ENCODE measurements at places on chromosomes 4 and X.
A peak's percentile ranks its signal among the peaks of the same experiment; 100 is the strongest.

GRCh38 chr4:88646528-88647280, 50.9 kb downstream of the NAP1L5 start:
- no peak for DNase-seq

- no peak for DNase-seq
Measured at GRCh38 chr4:81724925-81725329, 253.2 kb upstream of the RASGEF1B start.

- DNase-seq, result no peak
Measured at GRCh38 chr4:153488006-153488891, 22.1 kb downstream of the TMEM131L start.

- no peak for DNase-seq
Measured at GRCh38 chr4:12445711-12446235, 1017.1 kb upstream of the HS3ST1 start.

DNA sequence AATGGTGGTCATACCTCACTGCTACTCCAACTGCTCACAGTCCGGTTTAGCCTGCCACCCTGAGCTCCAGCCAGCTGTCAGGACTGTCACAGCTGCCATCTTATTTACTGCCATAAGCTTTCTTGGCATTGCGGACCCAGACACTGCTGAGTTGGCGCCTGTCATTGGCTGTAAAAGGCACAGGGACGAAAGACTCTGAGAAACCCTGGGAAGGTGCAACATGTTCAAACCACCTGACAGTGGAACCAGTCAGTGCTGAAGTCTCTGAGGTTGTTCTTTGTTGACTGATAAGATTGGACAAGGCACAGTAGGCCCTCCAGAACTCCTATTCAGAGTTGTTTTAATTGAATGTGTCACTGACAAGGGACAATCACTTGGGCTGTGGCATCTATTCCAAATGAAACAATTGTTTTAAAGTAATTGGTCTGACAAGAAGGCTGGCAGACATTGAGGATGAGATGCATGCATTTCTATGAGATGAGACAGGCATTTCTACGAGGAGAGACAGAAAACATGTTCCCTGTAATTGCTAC, 927.8 kb downstream of the STPG2 start:
- no peak for DNase-seq

DNA sequence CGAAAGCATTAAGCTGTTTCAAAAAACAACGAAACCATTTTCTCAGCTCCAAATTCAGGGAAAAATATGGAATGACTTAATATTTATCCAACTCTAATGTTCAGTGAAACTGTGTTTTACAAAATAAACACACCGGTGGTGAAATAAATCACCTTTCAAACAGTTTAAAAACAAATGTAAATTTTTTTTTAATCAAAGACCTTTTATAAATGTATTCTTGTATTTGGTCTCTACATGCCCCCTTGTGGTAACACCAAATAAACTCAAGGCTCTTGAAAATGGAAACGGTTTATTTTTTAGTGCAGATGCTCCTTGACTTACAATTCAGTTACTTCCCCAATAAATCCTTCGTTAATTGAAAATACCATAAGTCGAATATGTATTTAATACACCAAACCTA, 45.8 kb upstream of the ITM2A start:
- no peak for DNase-seq

DNA sequence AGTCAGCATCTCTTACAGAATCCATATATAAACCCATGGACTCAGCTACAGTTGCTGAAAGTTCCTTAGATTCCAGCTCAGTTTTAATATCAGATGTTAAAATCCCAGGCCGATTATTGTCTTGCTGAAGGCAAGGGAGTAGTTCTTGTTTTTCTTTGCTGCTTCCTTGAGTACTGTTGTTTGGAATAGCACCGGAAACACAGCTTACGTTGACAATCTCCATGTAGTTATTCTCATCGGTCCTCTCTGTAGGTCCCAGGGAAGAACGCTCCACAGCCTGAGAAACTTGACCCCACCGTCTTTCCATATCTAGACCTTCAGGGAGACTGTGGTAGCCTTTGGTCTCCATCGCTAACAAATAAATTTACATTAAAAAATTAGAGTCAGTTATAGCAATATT, 5.7 kb downstream of the NR3C2 start:
- no peak for DNase-seq

- no peak for DNase-seq
Measured at GRCh38 chr4:118076958-118077766, 42.9 kb downstream of the NDST3 start.

DNA sequence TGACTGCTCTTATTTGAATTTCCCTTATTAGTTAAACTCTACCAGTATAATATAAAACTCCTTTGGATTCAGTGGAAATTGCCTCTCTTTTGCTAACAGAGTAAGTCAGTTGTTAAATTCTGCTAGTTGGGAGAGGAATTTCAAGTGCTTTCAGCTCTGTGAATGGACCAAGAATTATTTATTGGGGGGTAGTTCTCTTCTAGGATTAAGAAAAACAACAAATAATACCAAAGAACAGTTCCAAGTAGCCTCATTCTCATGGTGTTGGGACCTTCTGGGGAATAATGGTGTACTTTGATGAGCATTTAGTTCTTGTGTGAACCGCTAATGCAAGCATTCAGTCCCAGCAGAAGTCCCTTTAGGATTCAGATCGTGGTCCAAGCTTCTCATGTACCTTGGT, 11.6 kb downstream of the SPARCL1 start:
- no peak for DNase-seq

GRCh38 chr4:144712775-144713174, 66.8 kb downstream of the HHIP start:
- DNase-seq, result no peak

- DNase-seq, result no peak
Measured at GRCh38 chr4:16353165-16353564, 126.9 kb upstream of the TAPT1 start.

- peak; percentile 37 for DNase-seq
Measured at GRCh38 chrX:20547611-20548051, 280.9 kb upstream of the RPS6KA3 start.

- no peak for DNase-seq
Measured at GRCh38 chr4:157837071-157837703, 335.6 kb downstream of the GASK1B start.

GRCh38 chr4:38856524-38857337, at the start of gene TLR6:
TLR6 (minus strand) TSS chr4:38856817; CDS start chr4:38829473, 27,344 bp downstream.
- DNase-seq, result peak; percentile 59

- no peak for DNase-seq
Measured at GRCh38 chr4:77021614-77022089, 54.1 kb downstream of the CCNI start.

- DNase-seq, result no peak
Measured at GRCh38 chr4:120096508-120097297, 30.1 kb upstream of the MAD2L1 start.

DNA sequence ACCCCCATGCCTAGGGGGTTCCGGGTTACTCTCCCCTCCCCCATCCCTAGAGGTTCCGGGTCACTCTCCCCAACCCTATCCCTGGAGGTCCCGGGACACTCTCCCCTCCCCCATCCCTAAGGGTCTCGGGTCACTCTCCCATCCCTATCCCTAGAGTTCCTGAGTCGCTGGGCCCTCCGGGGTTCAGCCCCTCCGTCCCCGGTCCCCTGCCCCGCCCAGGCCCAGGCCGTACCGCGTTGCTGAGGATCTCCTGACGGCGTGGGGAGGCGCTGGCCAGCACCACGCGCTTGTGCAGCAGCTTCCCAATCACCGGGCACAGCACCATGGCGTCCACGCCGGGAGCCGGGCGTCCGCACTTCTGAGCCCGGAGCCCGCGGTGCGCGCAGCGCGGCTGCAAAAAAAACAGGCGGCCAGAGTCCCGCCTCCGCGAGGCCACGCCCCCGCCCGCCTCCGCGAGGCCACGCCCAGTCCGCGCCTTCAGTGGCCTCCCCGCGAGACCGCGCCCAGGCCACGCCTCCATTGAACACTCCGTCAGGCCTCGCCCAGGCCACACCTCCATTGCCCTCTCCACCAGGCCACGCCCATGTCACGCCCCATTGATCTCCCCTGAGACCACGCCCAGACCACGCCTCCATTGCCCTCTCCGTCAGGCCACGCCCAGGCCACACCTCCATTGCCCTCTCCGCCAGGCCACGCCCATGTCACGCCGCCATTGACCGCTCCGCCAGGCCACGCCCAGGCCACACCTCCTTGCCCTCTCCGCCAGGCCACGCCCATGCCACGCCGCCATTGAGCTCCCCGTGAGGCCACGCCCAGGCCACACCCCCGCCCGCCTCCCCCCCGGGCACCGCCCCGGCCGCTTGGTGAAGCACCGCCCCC, at the start of gene ASMTL:
Gene ASMTL, minus strand, starts transcription at position 394 of the 879 bp plus-strand sequence. Its CDS starts 69 bp downstream, at position 325.
- DNase-seq, result peak; percentile 100

DNA sequence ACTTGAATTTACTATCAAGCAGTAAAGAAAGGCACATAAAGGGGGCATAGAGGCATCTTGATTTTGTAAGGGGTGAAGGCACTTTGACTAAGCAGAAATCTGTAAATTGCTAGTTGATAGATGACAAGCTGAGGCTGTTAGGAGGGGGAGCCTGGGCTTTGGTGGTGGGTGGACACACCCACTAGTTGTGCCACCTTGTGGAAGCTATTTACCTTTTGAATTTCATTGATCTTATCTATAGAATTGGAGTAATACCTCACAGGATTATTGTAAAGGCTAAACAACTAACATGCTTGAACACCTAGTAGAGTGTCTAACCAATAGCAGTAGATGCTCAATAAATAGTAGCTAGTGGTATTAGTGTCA, 142.8 kb upstream of the KCNIP4 start:
- no peak for DNase-seq

GRCh38 chr4:81982846-81983540, 390.8 kb downstream of the HNRNPD start:
- DNase-seq, result no peak

DNA sequence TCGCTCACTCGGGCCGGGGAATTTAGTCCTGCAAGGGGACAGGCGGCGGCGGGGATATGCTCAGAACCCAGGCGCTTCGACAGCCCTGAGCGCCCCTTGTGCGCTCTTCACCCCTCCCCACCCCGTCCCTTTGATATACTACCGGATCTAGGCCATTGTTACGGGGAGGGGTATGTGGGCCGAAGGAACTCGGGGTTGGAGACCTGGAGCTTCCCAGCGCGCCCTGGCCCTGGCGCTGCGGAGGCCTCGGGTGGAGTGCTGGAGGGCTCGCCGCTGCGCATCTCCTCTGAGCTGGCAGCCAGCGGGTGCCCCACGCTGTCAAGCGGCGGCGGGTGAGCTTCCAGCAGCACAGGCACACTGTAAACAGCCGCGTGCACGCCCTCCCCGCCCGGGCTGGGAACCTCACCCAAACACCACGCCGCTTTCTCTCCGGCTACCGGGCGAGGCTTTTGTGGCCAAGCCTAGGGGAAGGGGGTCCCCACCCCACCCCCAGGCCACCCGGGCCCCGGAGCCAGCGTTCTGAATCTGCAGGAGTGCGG, 54.5 kb upstream of the BCOR start:
- DNase-seq, result peak; percentile 20

GRCh38 chrX:132967049-132967448, 8.6 kb upstream of the HS6ST2 start:
- DNase-seq, result no peak

- DNase-seq, result no peak
Measured at GRCh38 chr4:25844961-25845712, 17.7 kb downstream of the SEL1L3 start.

DNA sequence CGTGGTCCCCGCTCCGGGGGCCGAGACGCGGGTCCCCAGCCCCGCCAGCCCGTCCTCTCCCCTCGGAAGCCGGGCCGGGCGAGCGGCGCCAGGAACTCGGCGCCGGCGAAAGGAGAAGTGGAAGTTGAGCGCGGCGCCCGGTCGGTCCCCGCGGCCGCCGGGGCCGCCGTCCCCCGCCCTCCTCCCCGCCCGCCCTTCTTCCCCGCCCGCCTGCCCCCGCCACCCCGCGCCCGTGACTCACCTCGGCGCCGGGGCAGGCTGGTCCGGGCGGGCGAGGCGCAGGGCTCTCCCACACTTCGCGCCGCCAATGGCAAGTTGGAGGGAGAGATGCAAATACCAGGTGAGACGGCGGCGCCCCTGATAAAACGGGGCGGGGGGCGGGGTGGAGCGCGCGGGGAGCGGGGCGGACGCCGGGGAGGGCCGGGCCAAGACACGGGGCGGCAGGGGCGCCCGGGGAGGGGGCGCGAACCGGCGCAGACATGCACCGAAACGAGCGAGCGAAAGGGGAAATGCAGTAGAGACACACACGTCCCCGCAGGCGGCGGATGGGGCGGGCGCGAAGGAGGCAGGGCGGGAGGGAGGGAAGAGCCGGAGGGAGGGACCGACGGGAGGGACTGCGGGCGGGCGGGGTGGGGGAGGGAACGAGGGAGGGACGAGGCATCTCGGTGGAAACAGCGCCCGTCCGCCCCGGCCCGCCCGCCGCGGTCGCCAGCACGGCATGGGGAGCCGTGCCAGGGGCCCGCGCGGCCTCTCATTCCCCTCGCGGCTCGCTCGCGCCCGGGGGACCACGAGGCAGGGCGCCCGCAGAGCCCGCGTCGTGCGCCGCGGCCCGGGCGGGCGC, at the start of gene ELF4:
Gene ELF4, minus strand, starts transcription at position 119 of the 841 bp plus-strand sequence. CDS start 29,167 bp downstream, outside the sequence.
- DNase-seq, result peak; percentile 56

DNA sequence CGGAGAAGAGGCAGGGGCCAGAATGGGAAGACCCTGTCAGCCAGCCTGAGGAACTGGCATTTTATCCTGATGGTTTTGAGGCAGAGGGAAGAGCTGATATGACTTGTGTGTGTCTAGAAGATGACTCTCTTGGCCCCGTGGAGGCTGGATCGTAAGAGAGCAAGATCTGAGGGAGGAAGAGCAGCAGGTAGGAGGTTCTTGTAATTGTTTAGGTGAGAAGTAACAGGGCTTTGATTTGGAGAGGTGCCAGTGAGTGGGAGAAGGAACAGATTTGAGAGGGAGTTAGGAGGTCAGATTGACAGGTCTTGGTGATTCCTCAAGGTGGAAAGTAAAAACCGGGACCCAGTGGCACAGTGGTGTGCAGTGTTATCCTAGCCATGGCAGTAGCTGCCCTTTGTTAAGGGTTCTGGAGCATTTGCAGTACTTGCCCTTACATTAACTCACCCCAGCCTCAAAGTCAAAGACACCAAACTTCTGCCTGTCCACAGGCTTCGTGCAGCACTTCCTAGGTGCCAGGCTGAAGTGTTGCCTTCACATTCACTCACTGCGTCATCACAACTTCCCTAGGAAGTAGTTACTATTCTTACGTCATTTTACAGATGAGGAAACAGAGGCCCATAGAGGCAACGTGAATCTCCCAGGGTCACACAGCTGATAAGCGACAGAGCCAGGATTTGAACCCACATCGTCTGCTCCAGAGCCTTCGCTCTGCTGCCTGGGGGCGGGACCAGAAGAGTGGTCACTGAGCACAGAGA, 23.7 kb downstream of the RTL5 start:
- DNase-seq, result no peak

- DNase-seq, result no peak
Measured at GRCh38 chr4:165016971-165017370, 14.8 kb upstream of the TRIM60 start.

- DNase-seq, result no peak
Measured at GRCh38 chr4:181365671-181366070, 877.5 kb upstream of the TENM3 start.

GRCh38 chr4:161650812-161651211, 513.0 kb downstream of the FSTL5 start:
- no peak for DNase-seq

GRCh38 chr4:184893801-184894571, 68.2 kb upstream of the ACSL1 start:
- DNase-seq, result no peak

DNA sequence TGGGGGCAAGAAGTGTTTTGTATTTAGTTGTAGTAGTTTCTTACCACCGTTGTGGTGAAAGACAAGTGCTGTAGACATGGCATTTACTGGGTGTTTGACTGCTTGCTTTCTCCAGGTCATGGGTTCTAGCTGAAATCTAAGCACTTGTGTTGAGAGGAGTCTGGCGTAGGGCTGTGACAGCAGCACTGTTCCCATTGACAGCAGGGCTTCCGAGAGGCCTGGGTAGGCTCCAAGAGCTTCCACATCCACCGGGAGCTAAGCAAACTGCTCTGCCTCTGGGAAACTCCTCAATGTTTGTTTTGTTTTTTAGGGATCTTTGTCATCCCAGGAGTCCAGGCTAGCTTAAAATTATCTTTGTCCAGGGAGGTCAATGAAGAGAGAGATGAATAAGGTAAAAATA, 44.3 kb downstream of the BMPR1B start:
- no peak for DNase-seq
